ENCODE measurements at places on chromosomes 4 and X. TPM values are rescaled to one million over a fixed set of nuclear protein-coding genes. Genes with fewer than 3 reads are reported as not detected.

DNA sequence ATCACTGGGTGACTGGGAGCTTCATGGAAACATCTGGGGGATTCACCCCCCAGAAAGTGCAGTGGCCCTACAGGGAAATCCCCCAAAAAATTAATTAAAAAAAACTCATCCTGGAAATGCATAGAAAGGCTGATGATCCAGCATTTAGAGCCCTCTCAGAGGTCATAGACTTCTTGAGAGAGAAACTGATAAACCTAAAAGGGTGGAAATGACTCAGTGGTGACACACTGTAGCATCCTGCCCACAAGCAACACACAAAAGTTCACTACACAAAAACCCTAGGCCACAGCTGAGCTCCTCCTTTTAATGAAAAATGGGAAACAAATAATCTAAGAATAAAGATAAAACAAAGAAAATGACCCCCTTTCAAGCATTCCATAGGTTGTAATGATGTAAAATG lies 911.5 kb downstream of the GLUD2 start:
- H3K27ac ChIP-seq, result peak overlapping the region; percentile 64
- no peak overlapping the region for H3K4me3 ChIP-seq
- peaks cover 17% of the 10 kb centered on the region for H3K4me1 ChIP-seq
- H3K27me3 ChIP-seq, result no peaks in the 10 kb centered on the region
- peaks cover 4% of the 10 kb centered on the region for H3K36me3 ChIP-seq
- peak; percentile 0 for DNase-seq

DNA sequence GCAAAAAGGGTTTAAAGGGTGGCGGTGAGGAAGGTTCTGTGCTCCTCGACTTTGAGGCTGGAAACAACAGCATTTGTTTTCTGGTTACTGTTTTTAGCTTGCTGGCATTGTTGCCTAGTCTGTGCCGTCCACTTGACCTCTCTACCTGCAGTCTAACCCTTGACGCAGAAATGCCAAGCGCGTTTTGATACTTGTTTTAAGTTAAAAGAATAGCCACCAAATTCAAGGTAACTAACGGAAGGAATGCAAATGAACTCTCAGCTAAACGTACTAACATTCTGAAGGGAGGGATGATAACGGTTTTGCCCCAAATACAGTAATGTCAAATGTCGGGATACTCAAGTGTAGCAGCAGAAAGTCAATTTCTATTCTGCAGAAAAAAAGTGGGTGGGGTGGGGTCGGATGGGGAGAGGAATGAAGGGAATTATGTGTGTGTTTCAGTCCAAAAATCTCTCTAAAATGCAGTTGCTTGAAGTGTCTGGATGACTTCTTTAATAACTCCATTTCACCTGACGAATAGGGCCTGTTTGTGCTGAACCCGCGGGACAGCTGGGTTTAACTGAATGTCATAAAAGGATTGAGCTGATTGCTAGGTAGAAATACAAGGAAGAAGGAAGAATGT lies 3.4 kb upstream of the NKX6-1 start:
- no peak overlapping the region for H3K4me3 ChIP-seq
- no peak for DNase-seq
- peaks cover 47% of the 10 kb centered on the region for H3K27me3 ChIP-seq
- peaks cover 17% of the 10 kb centered on the region for H3K4me1 ChIP-seq

DNA sequence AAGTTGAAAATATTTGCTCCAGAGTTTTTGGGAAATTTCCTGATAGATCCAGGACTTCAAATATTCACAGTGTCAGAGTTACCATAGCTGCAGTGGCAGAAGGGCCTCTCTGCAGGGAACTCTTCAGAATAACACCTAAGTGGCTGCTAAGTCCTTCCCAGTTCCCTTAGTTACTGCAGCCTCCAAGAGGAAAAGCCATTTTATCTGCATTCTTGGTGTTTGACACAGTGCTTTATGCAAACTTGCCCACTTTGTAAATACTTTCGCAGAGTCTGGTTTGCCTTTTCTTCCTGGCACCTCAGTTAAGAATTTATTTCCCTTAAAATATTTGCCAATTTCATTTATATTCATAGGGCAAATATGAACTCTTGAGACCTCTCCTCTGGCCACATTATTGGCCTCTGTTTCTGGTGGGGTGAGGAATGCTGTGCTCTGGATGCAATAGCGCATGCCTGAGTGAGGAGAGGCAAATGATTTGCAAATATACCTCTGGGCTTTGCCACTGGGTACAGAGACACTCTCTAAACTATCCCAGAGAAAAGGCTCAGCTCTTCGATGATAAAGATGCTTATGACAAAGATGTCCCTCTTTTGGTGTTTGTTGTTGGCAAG lies 566.3 kb upstream of the NR3C2 start:
- no peak overlapping the region for H3K27ac ChIP-seq
- no peak for DNase-seq
- no peaks in the 10 kb centered on the region for H3K36me3 ChIP-seq
- H3K4me1 ChIP-seq, result no peaks in the 10 kb centered on the region
- no peak overlapping the region for H3K4me3 ChIP-seq

Gene DKK2
- total RNA-seq, result 0.19 TPM

GRCh38 chrX:13415509-13415908 lies 95.7 kb upstream of the ATXN3L start:
- H3K36me3 ChIP-seq, result no peaks in the 10 kb centered on the region
- DNase-seq, result no peak
- H3K4me3 ChIP-seq, result no peak overlapping the region
- H3K4me1 ChIP-seq, result peaks cover 35% of the 10 kb centered on the region

Gene TLL1
- 0.42 TPM for total RNA-seq

DNA sequence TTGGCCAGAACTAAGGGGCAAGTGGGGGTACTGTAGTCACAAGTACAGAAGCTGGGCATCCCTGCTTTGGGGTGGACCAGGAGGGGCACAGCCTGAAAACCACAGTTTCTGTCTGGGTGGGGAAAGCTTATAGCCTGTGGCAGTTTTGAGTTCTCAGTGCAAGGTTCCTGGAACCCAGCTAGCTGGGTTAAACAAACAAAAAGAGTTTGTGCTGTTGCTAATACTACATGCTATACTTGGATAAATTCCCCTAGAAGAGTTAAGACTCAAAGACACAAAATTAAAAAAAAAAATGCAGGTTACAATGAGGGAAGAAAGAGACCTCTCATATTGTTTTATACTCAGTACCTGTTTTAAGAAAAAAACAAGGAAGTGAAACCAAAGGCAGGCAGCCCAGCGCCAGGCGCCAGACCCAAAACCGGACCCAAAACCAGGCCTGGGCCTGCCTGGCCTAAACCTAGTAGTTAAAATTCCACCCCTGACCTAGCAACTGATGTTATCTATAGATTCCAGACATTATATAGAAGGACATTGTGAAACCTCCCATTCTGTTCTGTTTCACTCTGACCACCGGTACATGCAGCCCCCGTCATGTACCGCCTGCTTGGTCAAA lies 50.8 kb downstream of the SLC2A9 start:
- no peaks in the 10 kb centered on the region for H3K27me3 ChIP-seq
- H3K36me3 ChIP-seq, result no peaks in the 10 kb centered on the region
- no peak overlapping the region for H3K4me3 ChIP-seq
- no peaks in the 10 kb centered on the region for H3K4me1 ChIP-seq

DNA sequence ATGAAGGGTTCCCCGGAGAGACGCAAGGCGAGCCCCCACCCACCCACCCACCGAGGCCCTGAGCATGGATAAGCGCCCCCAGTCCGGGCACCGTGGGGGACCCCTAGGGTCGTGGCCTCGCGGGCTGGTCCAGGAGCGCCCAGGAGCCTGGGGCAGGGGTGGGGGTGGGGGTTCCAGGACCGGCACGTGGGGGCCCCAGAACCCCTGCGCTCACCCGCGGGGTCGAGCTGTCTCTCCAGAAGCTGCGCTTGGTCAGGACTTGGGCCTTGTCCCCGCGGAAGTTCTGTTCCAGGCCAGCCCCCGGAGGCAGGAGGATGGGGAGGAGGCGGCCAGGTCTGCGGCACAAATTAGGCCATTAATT lies 11.2 kb upstream of the SHOX start:
- peaks cover 30% of the 10 kb centered on the region for H3K36me3 ChIP-seq
- no peak overlapping the region for H3K27ac ChIP-seq
- H3K27me3 ChIP-seq, result peaks cover 6% of the 10 kb centered on the region
- peaks cover 40% of the 10 kb centered on the region for H3K4me1 ChIP-seq

Gene SMIM43
- total RNA-seq, result 0.29 TPM

Gene ANOS1
- total RNA-seq, result not detected

Gene GAGE12J
- total RNA-seq, result not detected

Gene PSMD10
- total RNA-seq, result 66.6 TPM

Gene MAGEC1
- total RNA-seq, result 0.15 TPM

DNA sequence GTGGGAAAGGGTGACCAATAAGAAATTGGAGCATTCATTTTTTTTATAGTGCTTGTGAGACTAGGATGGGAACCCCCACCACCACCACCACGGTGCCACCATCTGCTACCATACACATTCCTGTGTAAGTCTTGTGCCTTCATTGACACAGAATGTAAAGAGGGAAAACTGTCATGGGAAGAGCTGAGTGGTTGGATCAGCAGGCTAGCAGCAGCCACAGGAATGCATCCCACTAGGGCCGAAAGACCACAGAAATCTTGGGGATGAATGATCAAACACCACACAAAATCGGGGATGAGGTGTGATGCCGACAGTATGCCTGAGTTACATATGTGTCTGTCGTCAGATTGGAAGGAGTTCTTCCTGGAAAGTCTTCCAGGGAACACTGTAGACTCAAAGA lies 69.2 kb downstream of the SRPX start:
- 0 out of 2 replicates have a peak, but pooled peaks cover 4% of the 10 kb centered on the region for H3K4me1 ChIP-seq
- no peak overlapping the region for H3K4me3 ChIP-seq
- peaks cover 3% of the 10 kb centered on the region for H3K27me3 ChIP-seq
- no peaks in the 10 kb centered on the region for H3K36me3 ChIP-seq
- no peak for DNase-seq
- no peak overlapping the region for H3K27ac ChIP-seq

- DNase-seq, result no peak
- no peaks in the 10 kb centered on the region for H3K27me3 ChIP-seq
- peaks cover 19% of the 10 kb centered on the region for H3K4me1 ChIP-seq
- H3K27ac ChIP-seq, result no peak overlapping the region
- 0 out of 2 replicates have a peak, but pooled peaks cover 5% of the 10 kb centered on the region for H3K36me3 ChIP-seq
Observed at GRCh38 chr4:26431461-26432180, 58.7 kb downstream of the CCKAR start.
